ENCODE measurements at places on chromosomes 3 and 15. TPM values are rescaled to one million over a fixed set of nuclear protein-coding genes. Genes with fewer than 3 reads are reported as not detected.

DIPK2A gene
- 22.0 TPM for total RNA-seq

GPX1 gene
- 265 TPM for total RNA-seq

OR4M2 gene
- not detected for total RNA-seq

LSG1 gene
- 59.9 TPM for total RNA-seq
